KG1 (cell line): ENCODE measurements at places on chromosomes 11 and 22.

GRCh38 chr11:77386178-77386577 lies 84.7 kb upstream of the GDPD4 start:
- no peak for DNase-seq

- DNase-seq, result peak; percentile 55
These were observed 51.7 kb downstream of the ZBTB16 start for GRCh38 chr11:114110952-114111947.

DNA sequence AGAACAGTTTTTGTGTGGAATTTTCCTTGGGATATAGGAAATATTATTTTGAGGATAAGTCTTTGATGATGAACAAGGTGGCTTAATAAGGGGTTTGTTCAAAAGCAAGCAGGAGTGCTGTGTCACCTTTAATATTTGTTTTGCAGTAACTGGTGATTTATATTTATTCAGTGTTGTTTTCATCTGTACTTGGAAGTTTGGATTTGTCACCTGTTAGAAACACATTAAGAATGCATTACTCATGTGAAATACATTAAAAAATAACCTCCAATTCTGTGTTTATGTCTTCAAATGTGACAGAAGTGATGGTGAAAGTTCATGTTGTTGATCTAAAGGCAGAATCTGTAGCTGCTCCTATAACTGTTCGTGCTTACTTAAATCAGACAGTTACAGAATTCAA lies 70.5 kb downstream of the DKK3 start:
- no peak for DNase-seq

DNA sequence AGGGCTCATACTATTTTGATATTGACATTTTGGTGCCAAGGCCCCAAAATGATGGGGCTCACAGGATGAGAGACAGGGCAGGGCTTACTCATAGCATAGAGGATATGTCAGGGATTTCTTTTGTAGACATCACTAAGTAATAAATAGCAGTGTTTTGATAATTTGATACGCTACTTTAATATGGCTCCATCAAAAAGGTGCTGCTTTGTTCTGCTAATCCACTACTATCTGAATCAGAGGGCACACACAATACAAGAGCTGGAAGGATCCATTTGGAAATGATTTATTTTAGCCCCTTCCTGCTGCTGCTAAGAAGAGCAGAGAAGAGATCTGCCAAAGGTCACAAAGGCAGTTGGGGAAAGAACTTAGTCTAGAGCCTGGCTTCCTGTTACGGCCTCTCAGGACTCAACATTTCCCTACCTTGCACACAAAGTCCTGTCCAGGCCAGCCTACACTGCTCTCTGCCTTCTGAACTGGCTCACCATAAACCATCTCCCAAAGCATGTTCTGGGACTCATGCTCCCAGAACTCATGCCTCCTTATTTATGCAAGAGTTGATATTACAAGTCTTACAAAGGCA lies 261.3 kb upstream of the ARHGAP20 start:
- no peak for DNase-seq

DNA sequence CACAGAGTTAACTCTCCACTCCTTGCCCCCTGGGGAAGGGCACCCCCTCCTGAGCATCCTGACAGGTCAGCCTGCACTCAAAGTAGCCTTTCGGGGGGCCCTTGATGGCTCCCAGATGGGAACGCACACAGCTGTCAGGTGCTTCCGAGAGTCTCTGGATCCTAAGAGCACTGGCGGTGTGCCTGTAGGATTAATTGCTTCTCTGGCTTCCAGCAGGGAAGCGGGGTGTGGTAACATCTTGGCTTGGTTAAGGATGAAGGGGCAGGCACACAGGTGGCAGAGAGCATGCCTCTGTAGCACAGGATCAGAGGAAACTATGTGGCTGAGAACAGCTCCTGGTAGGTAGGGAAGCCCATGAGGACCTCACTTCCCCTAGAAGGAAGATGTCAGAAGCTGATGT lies 199.8 kb downstream of the MIAT start:
- no peak for DNase-seq

- no peak for DNase-seq
These were observed 633.8 kb downstream of the DLG2 start for GRCh38 chr11:84993386-84993785.

GRCh38 chr11:83252941-83253340 lies 33.2 kb downstream of the CCDC90B start:
- no peak for DNase-seq

- DNase-seq, result no peak
These were observed 22.0 kb upstream of the CD81 start for GRCh38 chr11:2355000-2355644.

- DNase-seq, result no peak
These were observed 9.7 kb upstream of the UBASH3B start for GRCh38 chr11:122645847-122646246.

- DNase-seq, result no peak
These were observed 31.1 kb downstream of the TSPAN4 start for GRCh38 chr11:873706-874105.

- no peak for DNase-seq
These were observed 1.3 kb downstream of the CSNK1E start for GRCh38 chr22:38315823-38316363.
